Stimulated activated CD8-positive, alpha-beta memory T cell treated with anti-CD3 and anti-CD28 coated beads, Interleukin-15, amount 100 ng/mL, for 48 hours (primary cell): ENCODE measurements at places on chromosomes 12 and 14.

DNA sequence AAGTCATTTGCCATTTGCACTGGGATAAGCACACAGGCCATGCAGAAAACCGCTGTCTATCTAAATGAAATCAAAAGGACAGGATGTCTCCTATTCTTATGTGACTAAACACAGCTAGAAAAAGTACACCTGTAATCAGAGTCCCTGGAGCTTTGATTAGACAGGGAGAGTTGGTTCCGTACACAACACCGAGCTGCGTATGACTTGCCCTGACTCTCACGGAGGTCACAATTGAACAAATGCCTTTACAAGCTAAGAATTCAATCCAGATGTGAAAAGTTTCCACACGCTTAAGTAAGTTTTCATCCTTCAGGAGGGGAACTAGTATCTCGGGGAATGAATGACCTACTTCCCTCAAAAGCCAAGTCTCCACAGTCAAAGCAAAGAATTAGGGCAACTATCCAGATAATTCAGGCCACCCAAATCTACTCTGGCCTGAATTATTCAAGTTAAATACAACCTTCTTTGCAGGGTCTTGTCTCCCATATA lies 67.5 kb downstream of the RTN1 start:
- DNase-seq = no peak

DNA sequence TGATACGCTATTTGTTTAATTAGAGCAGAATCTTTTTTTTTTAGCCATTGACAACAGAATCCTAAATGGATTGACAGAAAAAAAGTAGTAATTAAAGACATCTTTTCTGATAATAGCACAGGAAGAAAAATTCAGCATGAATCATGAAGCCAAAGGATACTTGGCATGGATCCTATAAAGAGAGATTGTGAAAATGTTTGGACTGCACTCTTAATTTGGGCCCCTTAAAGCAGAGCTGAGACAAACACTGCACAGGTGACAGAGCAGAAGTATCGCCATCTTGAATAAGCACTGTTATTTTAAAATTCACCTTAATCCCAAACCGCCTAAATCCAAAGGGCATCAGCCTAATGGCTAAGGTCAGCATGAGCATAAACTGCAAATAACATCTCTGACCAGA lies 48.8 kb upstream of the SEL1L start:
- DNase-seq = no peak

DNA sequence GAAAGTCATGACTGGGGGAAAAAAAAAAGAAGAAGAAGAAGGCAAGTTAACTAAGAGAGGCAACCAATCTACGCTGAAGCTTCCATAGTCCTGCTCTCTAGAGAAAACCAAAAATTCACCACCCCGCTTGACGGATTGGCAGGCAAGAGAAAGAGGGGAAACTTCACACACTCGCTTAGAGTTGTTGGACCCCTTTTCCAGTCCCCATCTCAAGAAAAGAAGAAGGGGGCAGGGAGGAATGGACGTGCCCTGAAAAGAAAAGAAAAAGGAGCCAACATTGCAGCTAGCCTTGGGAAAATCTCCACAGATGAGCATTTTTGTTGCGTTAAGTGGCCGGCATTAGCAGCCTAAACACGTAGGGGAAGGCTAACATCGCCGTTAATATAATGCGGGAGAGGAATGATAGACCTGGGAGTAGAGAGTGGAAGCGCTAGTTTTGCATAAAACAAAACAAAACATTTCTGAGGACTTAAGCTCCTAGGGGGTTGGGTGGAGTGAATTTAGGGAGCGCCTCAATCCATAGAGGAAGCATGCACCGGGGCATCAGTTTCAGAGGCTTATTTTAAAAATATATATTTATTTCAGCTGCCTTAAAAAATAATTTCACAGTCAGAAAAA lies 11.3 kb upstream of the FOXG1 start:
- DNase-seq = no peak

- DNase-seq = no peak
These were observed 18.0 kb downstream of the CLEC9A start for GRCh38 chr12:10048526-10048925.

DNA sequence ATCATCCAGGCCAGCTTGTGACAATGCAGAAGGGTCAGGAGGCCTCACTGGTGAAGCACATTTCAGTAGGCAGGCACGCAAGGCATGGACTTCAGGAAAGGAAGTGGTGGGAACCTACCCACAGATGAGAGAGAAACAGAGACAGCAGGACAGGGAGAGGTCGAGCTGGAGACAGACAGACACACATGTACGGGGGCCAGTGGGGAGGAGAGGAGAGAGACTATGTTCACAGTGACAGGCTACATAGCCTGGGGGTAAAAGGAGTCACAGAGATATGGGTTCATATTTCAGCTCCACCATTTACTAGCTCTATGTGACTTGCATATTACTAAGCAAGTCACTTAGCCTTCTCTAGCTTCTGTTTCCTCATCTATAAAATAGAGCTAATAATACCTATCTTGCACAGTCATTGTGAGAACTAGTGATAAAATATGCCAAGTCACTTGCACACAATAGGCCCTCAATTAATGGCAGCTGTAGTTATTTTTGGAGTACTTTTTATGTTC lies 91.1 kb upstream of the FUT8 start:
- DNase-seq = no peak

- DNase-seq = no peak
These were observed 40.2 kb upstream of the CCDC196 start for GRCh38 chr14:66445936-66446335.

GRCh38 chr14:68268197-68268596 lies 448.6 kb downstream of the RAD51B start:
- DNase-seq = no peak

- no peak for DNase-seq
These were observed 153.8 kb upstream of the DDHD1 start for GRCh38 chr14:53306911-53307310.

DNA sequence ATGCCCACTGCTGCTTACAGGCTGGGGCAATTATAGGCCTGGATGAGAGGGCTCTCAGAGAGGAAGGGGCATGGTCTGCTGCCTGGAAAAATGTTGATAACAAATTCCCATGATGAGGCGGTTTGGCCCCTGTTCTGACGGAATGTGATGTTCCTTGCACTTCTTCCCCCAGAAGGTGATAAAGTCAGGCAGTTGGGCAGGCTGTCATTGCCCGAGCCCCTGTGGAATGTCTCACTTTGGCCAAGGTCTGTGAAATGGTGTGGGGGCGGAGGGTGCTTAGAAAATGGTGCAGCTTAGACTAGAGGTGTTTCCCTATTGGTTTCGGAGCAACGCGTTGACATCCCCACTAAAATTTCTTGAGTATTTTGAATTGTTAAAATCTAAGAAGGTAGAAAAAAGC lies 1360.0 kb downstream of the AACS start:
- DNase-seq = no peak

DNA sequence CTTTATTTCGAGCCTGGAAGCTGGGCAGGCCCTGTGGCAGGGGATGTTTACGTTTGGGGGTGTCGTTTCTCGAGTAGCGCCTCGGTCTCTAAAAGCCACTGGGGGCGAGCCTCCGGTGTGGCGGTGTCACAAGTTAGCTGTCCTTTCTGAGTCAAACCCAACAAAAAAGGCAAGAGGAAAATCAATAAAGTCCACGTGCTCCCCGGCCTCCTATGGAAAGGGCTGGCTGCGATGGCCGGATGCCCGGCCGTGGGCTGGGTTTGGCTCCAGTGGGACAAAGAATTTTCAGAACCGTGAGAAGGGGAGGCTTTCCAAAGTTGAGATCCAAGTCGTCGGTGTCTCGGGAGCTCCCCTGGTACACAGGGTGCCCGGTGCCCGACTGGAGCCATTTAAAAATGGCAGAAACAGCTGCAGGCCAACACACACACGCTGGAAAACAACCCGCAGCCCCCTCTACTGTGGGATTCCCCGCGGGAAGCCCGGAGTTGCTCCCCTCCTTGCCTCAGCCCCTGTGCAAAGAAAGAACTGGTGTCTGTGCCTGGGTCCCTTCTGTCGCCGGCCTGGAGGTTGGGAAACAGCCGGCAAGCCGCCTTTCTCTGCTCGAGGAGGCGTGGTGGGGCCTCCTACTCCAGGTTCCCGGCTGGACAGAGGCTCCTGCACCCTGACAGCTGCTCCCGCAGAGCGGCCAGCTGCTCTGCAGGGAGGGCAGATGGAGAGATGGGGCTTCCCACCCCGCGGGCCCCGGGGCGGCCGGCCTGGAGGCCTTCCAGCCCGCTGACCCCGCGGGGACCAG lies 1.9 kb downstream of the BCL7A start:
- no peak for DNase-seq

GRCh38 chr12:78018171-78018910 lies 187.6 kb downstream of the NAV3 start:
- DNase-seq = no peak

DNA sequence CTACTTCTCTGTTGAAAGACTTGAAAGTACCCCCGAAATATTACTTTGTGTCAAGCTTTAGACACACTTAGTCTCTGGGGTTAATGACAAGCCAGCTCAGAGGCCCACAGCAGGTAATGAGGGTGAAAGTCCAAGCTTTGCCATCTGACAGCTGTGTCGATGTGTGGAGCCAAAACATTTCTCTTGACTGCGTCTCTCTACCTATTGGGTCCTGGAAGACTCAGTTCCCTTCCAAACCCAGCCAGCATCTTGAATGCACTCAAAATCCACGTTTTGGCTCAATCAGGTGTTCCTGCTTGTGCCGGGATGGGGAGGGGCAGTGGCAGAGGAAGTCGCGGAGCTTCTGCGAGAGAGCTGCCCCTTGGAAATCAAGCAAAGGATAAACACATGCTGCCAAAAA lies 3.2 kb downstream of the PLXNC1 start:
- no peak for DNase-seq

GRCh38 chr14:103100281-103101121 lies 6.0 kb downstream of the EXOC3L4 start:
- DNase-seq = no peak

DNA sequence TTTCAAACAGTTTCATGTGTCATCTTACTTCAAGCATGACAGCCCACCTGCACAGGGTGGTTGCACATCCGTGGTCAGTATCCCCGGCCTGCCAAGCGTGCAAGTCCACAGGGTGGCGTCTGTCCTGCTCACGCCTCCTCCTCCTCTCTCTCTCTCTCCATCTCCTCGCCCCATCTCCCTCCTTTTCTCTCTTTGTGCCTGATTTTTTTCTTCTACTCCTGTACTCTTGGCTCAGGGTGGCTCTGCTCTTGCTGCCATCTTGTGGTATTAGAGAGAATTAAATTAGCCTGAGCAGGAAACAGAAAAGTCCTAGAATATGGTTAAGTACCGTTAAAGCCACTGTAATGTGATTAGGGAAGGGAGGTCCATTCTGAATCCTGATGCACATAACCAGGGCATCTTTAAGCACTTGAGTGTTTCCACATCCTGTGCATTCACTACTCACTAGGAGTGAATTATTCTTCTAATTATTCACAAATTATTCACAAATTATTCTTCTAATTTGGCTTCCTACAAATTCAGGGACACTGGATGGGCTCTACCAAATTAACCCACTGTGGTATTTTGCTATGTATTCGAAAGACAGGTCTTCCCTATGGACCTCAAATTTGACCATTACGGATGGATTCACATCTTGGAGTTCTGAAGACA lies 25.5 kb upstream of the DTX1 start:
- DNase-seq = no peak
